ENCODE measurements at places on chromosomes 6 and 20.

- no peaks in the 10 kb centered on the region for H3K4me1 ChIP-seq
- no peak overlapping the region for H3K27ac ChIP-seq
- no peak for DNase-seq
These were observed 208.1 kb upstream of the CDYL start for GRCh38 chr6:4568138-4568537.

- no peak overlapping the region for H3K27ac ChIP-seq
- peaks cover 2% of the 10 kb centered on the region for H3K27me3 ChIP-seq
- peaks cover 8% of the 10 kb centered on the region for H3K4me1 ChIP-seq
- no peak overlapping the region for H3K4me3 ChIP-seq
- no peaks in the 10 kb centered on the region for H3K36me3 ChIP-seq
- no peak for DNase-seq
These were observed 75.9 kb downstream of the ERMARD start for GRCh38 chr6:169827290-169827717.

GRCh38 chr6:53614676-53615075 is 50.9 kb downstream of the KLHL31 start:
- no peak overlapping the region for H3K4me3 ChIP-seq
- no peaks in the 10 kb centered on the region for H3K27me3 ChIP-seq
- no peaks in the 10 kb centered on the region for H3K4me1 ChIP-seq
- no peaks in the 10 kb centered on the region for H3K36me3 ChIP-seq
- no peak for DNase-seq

GRCh38 chr6:111926731-111927302 is 53.6 kb upstream of the FYN start:
- H3K36me3 ChIP-seq = no peaks in the 10 kb centered on the region
- no peaks in the 10 kb centered on the region for H3K27me3 ChIP-seq
- H3K4me1 ChIP-seq = no peaks in the 10 kb centered on the region
- no peak overlapping the region for H3K4me3 ChIP-seq

DNA sequence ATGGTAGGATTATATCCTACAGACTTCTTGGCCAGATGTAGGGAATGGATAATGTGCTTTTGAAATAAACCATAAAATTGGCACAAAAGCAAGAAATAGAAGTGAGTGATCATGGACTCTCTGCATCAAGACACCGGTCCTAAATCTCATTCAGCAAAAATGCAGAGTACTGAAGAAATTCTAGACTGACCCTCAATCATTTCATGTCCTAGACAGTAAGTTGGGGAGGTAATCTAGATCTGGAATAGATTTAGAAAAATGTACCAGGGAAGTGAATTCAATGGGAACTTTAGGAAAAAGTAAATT is 69.7 kb upstream of the ADTRP start:
- no peak overlapping the region for H3K4me3 ChIP-seq
- no peaks in the 10 kb centered on the region for H3K36me3 ChIP-seq
- DNase-seq = no peak
- H3K27me3 ChIP-seq = no peaks in the 10 kb centered on the region
- no peak overlapping the region for H3K27ac ChIP-seq

Data from kidney (tissue), 22 donors.